Activated naive CD8-positive, alpha-beta T cell treated with anti-CD3 and anti-CD28 coated beads, Interleukin-2, amount 50 U/mL, for 24 hours (primary cell): ENCODE measurements at places on chromosomes 1 and 21.
A peak's percentile ranks its signal among the peaks of the same experiment; 100 is the strongest.

DNA sequence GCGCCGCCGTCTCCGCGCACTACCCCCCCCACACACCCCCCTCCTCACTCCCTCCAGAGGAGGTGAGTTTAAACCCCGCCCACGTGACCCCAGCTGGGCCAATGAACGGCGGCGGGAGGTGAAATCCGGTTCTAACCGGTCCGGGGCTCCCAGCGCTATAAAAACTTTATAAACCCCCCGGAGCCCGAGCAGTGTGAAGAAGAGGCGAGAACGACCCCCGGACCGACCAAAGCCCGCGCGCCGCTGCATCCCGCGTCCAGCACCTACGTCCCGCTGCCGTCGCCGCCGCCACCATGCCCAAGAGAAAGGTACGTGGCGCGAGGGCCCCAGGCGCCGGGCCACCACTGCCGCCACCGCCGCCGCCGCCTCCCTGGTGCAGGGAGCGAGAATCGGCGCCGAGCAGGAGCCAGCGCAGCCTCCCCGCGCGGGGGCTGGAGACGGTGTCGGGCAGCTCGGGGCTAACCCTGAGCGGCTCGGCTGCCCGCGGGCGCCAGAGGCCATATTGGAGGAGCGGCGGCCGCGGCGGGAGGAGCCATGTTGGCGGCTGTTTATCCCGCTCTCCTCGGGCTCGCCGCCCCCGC is at the start of gene HMGN2:
Gene HMGN2, plus strand, starts transcription at position 121 of the 581 bp plus-strand sequence. Its CDS starts 173 bp downstream, at position 294.
- H3K4me3 ChIP-seq, result peak within 1 kb of the TSS; percentile 91
- H3K4me1 ChIP-seq, result peaks cover 45% of the 10 kb centered on the region
- H3K27me3 ChIP-seq, result no peaks in the 10 kb centered on the region
- peaks cover 45% of the 10 kb centered on the region for H3K36me3 ChIP-seq
- H3K27ac ChIP-seq, result peak within 1 kb of the TSS; percentile 91

DNA sequence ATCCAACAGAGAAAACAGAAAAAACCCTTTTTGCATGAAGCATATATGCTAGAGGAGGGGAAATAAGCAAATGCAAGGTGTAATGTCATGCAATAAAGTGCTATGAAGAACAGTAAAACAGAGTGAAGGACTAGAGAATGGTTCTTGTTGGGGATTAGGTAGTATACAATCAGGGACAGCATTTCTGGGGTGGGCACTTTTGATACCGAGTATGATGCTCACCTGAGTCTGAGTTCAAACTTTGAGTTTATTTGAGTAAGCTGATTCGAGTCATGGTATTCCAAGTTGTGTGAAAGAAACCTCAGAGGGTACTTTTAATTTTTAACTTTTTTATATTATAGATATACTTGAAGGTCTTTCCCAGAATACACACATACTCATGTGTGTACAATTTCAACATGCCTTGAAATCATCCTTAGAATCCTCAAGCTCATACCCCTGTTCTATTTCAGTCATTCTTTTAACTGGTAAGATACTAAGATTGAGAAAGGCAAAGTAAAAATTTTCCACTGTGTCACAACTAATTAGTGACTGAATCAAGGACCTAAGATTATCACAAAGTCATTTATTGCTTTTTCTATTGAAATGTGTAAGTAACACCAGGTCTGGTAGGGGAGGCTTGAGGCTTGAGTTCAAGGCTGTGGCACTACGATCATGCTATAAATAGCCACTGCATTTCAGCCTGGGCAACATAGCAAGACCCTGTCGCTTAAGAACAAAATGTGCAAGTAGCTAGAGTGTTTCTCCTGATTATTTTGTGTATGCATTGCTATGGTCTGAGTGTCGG is 12.1 kb downstream of the LRRC8B start:
- peak overlapping the region; percentile 91 for H3K27ac ChIP-seq
- DNase-seq, result no peak
- peak overlapping the region; percentile 36 for H3K4me3 ChIP-seq
- H3K27me3 ChIP-seq, result no peaks in the 10 kb centered on the region

DNA sequence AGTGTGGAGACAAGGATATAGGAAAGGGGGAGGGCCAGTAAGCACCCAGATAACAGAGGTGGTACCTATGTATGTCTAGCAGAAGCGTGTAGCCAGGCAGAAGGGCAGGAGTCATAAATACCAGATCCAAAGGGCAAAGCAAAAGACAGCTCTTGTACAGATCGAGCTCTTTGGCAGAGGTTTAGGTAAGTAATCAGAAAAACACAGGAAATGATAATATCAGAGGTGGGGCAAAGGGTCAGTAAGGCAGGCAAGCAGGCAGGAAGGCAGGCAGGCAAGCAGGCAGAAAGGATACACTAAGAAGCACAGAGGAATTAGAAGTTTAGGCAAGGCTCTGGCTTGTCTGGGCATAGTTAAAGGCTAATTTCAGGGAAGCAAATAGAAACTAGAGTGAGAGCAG is 22.7 kb upstream of the SLFNL1 start:
- H3K4me1 ChIP-seq, result peaks cover 4% of the 10 kb centered on the region
- peaks cover 23% of the 10 kb centered on the region for H3K36me3 ChIP-seq
- no peaks in the 10 kb centered on the region for H3K27me3 ChIP-seq
- no peak for DNase-seq
- H3K4me3 ChIP-seq, result no peak overlapping the region
- H3K27ac ChIP-seq, result no peak overlapping the region

DNA sequence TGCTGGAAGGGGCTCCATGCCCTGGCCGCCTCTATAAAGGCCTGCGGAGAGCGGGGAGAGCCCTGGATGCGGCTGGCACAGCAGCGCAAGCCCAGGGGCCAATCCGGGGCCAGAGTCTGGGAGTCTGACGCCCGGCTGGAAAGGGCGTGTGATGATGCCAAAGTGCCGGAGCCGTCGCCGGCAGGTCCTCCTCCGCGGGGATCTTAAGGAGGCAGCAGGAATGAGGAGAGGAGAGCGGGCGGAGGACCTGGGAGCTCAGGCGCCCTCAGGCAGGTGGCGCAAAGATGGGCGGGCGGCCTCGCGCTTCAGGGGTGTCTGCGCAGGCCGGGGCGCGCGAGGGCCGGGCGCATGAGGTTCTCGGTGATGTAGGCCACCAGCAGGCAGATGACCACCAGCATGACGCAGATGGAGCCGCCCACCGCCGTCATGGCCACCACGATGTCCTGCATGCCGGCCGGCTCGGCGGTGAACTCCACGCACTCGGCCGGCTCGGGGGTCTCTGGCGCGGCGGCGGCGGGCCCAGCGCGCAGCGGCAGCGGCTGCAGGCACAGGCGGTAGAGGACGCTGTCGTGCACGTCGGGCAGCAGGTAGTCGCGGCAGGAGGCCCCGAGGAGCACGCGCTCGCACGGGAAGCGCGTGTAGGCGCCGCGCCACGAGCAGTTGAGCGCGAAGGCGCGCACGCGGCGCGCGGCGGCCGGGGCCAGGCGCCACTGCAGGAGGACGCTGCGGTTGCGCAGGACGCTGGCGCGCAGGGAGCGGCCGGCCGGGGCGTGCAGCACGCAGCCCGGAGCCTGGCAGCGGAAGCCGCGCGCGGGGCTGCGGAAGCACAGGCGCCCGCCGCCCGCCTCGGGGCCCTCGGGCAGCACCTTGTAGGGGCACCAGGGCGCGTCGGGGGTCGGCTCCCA is 653 bp downstream of the FNDC10 start:
- H3K4me1 ChIP-seq, result peaks cover 8% of the 10 kb centered on the region
- H3K27me3 ChIP-seq, result peaks cover 9% of the 10 kb centered on the region
- H3K36me3 ChIP-seq, result no peaks in the 10 kb centered on the region

- H3K27me3 ChIP-seq, result no peaks in the 10 kb centered on the region
- DNase-seq, result peak; percentile 23
- H3K4me3 ChIP-seq, result no peak overlapping the region
- H3K27ac ChIP-seq, result no peak overlapping the region
- H3K36me3 ChIP-seq, result peaks cover 56% of the 10 kb centered on the region
Measured at GRCh38 chr1:42777852-42778251, 6.9 kb upstream of the TMEM269 start.

- no peak overlapping the region for H3K4me3 ChIP-seq
- H3K36me3 ChIP-seq, result no peaks in the 10 kb centered on the region
- H3K4me1 ChIP-seq, result no peaks in the 10 kb centered on the region
- H3K27ac ChIP-seq, result no peak overlapping the region
Measured at GRCh38 chr21:15272591-15272990, 207.8 kb upstream of the NRIP1 start.

DNA sequence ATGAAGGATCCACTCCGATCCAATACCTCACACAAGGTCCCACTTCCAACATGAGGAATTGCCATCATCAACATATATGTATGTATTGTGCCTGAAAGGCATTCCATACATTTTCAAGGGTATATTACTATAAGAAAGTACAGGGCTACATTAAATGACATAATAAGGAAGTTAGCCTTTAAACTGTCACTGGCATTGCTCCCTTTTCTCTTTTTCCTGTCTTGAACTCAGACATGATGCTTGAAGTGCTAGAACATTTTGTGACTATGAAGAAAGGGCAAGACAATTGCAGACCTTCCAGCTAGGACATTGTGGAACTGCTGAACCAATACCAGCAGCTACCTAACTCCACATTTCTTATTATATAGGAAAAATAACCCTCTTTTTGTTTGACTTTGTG is 2.9 kb upstream of the TSPAN2 start:
- H3K27me3 ChIP-seq, result peaks cover 8% of the 10 kb centered on the region
- no peak for DNase-seq
- no peak overlapping the region for H3K4me3 ChIP-seq
- no peak overlapping the region for H3K27ac ChIP-seq
- no peaks in the 10 kb centered on the region for H3K36me3 ChIP-seq

DNA sequence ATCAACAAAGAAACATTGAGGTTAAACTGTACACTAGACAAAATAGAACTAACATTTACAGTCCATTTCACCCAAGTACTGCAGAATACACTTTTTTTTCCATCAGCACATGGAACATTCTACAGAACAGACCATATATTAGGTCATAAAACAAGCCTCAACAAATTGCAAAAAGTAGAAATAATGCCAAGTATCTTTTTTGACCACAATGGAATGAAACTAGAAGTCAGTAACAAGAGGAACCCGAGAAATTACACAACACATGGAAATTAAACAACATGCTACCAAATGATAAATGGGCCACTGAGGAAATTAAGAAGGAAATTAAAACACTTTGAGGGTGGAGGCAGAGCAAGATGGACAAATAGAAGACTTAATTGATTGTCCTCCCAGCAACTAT is 8.4 kb upstream of the C1orf185 start:
- peaks cover 36% of the 10 kb centered on the region for H3K27me3 ChIP-seq
- H3K36me3 ChIP-seq, result no peaks in the 10 kb centered on the region
- no peak for DNase-seq
- H3K27ac ChIP-seq, result no peak overlapping the region
- H3K4me1 ChIP-seq, result no peaks in the 10 kb centered on the region

- H3K27ac ChIP-seq, result no peak overlapping the region
- no peaks in the 10 kb centered on the region for H3K4me1 ChIP-seq
- H3K36me3 ChIP-seq, result no peaks in the 10 kb centered on the region
- no peak overlapping the region for H3K4me3 ChIP-seq
Measured at GRCh38 chr1:5729636-5730145, 262.5 kb downstream of the NPHP4 start.

GRCh38 chr1:242754926-242755325 is 230.4 kb upstream of the PLD5 start:
- no peaks in the 10 kb centered on the region for H3K27me3 ChIP-seq
- no peak for DNase-seq
- H3K27ac ChIP-seq, result no peak overlapping the region
- H3K36me3 ChIP-seq, result no peaks in the 10 kb centered on the region
- H3K4me3 ChIP-seq, result no peak overlapping the region

GRCh38 chr21:25465263-25465662 is 142.0 kb downstream of the MRPL39 start:
- H3K36me3 ChIP-seq, result peaks cover 33% of the 10 kb centered on the region
- DNase-seq, result no peak
- peak overlapping the region; percentile 99 for H3K27ac ChIP-seq

- DNase-seq, result no peak
- peaks cover 9% of the 10 kb centered on the region for H3K27me3 ChIP-seq
- no peak overlapping the region for H3K27ac ChIP-seq
Measured at GRCh38 chr1:239914751-239915231, 176.9 kb upstream of the FMN2 start.

- H3K27me3 ChIP-seq, result no peaks in the 10 kb centered on the region
- H3K36me3 ChIP-seq, result no peaks in the 10 kb centered on the region
- DNase-seq, result no peak
- H3K4me1 ChIP-seq, result no peaks in the 10 kb centered on the region
Measured at GRCh38 chr1:208203127-208203847, 40.9 kb downstream of the PLXNA2 start.

DNA sequence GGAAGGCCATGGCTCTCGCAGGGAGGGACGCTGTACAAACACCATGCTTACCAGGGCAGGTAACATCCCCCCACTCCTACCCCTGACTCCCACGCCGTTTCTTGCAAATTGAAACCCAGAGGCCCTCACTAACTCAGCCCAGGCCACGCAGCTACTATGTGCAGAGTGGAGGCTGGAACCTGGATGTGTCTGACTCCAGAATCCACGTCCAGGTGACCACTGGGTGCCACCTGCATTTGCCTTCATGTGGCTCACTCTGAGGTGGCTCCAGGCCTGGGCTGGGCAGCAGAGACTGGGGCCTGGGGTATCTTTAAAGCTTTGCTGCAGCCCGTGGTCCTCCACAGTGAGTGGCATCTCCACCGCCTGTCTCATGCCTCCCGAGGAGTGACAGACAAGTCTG is 29.6 kb upstream of the AJAP1 start:
- H3K27me3 ChIP-seq, result no peaks in the 10 kb centered on the region
- no peak overlapping the region for H3K27ac ChIP-seq
- no peak for DNase-seq
- no peak overlapping the region for H3K4me3 ChIP-seq
- H3K36me3 ChIP-seq, result no peaks in the 10 kb centered on the region

DNA sequence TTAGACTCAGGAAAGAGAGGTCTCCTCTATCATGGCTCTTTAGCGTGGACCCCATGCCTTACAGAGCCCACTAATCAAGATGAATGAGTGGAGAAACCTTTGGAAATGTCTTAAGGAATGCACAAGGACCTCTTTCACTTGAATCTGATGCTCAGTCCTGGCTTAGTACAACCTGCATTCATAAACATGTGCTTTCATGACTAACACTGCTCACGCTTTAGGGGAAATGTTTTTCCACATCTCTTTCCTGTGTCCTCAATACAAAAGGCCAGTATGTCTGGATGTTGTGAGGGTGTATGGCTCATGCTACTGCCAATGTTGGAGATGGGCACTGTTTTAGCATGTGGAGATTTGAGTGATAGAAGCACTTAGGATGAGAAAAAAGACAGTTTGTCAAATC is 14.2 kb upstream of the GNG12 start:
- H3K4me1 ChIP-seq, result no peaks in the 10 kb centered on the region
- DNase-seq, result no peak
- no peak overlapping the region for H3K27ac ChIP-seq
